ENCODE measurements at places on chromosomes 6 and 20.

DNA sequence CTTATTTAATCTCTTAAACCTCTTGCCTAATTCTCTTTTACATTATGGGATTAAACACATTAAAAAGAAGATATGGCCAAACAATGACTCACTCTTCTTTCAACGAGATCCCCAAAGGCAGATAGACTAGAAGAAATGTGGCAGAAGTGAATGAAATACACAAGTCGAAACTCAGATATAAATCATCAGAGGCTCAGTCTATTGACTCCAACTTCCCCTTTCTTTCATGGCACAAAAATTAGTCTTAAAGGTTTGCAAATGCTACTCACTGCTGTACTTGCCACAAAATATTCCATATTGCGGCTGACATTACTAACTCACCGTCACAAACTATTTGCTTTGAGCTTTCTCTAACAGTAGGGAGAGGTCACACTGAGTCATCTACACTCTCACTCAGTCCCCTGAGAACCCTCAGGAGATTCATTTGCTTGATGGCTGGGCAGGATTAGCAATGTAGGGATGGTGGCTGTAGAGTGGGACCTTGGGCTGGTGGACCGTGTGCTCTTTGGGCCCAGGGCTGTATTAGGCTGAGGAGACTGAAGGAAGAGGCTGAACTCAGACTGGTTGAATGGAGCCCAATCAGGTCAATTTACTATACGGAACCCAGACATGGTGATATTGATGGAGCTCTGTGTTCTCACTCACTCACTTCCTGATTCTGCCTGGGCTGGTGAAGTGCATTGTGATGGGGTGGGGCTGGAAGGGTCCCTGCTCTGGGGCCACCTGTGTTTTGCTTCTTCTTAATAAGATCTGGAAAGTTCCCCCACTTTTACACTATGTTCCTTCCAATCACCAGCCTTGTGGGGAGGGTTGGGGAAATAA, 42.8 kb upstream of the UBR2 start:
- no peak for DNase-seq

DNA sequence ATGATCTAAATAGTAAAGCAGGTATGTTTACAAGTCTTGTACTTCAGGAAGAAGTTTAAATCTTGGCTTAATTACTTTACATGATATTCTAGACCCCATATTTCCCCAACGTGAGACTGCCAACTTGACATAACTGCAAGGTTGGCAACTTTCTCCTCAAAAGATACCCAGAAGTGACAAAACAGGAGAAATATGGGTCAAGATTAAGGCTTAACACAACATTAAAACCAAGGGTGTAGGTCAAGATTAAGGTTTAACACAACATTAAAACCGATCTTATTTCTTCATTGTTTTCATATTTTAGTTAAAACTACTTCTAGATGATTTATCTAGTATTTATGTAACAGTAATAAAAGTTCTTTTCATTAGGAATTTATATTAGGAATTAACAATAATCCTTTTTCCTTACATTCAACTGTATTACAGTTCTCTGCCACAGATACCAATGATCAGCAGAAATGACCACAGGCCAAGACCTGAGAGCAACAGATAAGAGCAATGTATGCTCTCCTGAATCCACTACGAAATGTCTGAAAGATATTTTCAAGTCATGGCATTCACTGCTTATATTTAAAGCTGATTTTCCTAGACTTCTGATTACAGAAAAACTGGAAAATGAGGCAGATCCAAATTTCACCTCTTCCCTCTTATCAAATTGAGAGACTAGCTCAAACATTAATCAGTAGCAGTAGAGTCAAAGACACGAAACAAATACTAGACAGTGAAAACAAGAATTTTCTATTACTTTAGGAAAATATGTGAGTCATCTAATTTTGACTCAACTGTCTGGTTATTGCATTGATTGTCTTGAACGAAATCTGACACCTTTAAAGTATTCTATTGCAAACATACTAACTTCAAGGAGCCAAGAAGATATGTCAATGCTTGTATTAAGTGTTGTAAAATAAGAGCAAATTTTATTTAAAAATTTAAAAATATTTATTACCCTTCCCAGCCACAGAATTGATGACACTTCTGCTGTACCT, 72.3 kb downstream of the RNGTT start:
- DNase-seq, result no peak

DNA sequence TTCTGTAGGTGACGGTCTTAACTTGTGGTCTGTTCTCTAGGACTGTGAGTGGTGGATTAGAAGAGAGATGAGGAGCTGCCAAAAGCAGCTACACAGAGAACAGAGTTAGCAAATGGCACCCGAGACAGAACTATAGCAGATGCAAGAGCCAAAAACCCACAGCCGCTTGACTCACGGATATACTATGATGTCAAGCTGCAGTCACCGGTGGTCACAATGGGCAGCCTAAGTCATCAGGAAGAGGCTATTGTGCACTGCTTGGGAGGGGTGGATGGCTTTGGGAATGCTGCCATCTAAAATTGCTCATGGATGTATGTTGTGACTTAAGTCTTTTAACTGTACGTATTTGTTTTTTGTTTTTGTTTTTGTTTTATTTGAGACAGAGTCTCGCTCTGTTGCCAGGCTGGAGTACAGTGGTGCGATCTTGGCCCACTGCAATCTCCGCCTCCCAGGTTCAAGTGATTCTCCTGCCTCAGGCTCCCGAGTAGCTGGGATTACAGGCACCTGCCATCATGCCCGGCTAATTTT, at the start of gene GTSF1L:
GTSF1L (minus strand) TSS at position 192 of the 528 bp plus-strand sequence. CDS start 308 bp downstream, outside the sequence.
- DNase-seq, result no peak

- DNase-seq, result no peak
Measured at GRCh38 chr6:109377717-109378116, 4.5 kb downstream of the CD164 start.

DNA sequence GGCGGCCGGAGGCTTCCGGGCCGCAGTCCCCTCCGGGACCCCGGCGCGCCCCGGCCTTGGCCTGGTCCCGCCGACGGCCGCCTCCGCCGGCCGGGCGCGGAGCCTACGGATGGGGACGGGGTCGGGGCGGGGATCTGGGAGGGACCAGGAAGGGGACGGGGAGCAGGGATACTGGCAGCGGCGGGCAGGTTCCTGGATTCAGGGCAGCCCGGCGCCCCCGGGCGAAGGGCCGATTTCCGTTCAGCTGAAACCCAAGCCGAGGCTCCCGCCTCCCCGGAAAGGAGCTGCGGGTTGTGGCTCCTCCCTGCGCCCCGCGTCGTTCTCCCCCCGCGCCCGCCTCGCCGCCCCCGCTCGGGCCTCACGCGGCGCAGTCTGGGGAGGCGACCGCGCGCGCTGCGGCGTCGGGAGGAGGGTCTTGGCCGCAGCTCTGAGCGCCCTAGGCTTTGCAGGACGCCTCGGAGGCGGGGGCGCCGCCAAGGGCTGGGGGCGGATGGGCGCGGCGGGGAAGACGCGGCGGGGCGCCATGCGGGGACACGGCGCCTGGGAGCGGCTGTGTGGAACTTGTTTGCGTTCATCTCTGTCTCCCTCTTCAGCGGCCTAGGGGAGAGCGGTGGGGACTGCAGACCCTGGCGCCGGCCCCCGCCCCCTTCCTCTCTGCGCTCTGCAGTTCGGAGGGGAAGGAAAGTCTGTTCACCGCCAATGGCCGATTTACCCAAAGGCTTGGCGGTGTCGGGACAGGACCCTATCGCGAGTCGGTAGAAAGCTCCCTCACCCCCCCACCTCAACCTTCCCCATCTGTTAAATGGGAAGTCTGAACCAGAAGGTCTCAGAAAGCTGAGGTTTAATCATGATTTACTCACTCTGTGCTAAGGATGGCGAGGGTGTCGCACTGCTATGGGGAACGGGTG, 22.7 kb upstream of the TMEM181 start:
- DNase-seq, result no peak

GRCh38 chr20:47719625-47720024, 65.7 kb downstream of the SULF2 start:
- DNase-seq, result no peak

DNA sequence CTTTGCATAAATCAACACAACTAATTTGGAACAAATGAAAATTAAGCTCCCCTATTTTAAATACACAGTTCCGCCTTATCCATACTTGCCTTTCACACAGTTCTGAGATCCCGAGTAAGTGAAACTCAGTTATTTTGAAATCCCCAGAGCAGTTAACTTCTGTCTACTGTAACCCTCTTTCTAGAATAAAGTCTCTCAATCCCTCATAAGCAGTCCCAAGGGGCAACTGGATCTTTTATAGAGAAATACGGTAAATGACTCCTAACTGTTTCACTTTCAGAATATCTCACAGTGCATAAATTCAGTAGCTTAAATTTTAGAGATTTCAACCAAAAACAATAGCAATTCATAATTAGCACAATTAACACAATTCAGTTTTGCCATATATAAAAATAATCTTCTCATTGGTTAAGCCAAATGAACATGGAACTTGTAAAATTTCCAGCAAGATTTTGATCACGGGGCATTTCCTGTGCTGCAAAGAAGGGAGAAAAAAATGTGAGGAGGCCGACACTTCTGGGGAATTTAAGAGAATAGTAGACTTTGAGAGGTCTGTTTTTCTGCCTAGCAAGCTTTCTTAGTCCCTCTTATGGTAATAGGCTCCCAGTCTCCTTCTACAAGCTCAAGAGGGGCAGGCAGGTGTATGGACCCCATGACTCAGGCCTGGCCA, 78.3 kb downstream of the KIF6 start:
- no peak for DNase-seq

DNA sequence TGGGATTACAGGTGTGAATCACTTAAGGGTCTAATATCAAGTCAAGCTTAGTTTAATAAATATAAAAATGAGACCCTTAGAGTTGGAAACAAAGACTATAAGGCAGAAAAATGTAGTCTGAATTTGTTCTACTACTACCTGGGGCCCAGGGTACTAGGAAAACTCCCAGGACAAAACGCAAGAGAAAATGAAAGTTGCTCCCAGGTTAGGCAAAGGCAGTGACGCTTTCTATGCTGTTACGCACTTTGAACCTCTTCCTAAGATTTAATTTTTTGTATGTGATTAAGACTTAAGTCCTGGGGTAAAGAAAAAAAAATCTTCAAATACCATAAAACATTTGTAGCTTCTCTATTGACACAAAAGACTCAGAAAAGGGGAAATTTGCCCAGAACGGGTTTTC, 17.3 kb downstream of the DSP start:
- no peak for DNase-seq

- no peak for DNase-seq
Measured at GRCh38 chr6:62976566-62976965, 234.7 kb upstream of the FKBP1C start.

DNA sequence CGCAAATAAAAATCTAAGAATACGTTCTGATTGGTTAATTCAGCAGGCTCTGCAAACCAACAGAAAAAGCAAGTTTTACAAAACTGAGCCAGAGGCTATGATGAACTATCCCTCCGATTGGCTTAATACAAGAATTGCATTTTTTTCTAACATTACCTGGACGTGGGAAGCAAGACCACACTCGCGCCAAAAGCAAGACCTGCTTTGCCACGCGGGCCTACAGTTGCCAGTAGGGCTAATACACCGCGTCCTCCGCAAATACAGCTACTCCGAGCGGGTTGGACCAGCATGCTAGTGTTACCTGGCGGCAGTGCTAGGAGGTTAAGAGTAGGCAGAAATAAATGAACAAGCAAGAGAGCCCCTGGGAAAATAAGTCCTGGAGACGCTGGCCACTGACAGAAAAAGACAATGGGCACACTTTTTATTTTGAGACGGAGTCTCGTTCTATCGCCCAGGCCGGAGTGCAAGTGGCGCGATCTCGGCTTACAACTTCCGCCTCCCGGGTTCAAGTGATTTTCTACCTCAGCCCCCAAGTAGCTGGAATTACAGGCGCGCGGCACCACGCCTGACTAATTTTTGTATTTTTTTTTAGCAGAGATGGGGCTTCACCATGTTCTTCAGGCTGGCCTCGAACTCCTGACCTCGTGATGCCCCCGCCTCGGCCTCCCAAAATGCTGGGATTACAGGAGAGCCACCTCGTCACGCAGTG, 131.9 kb upstream of the BTN3A2 start:
- peak; percentile 62 for DNase-seq

- DNase-seq, result no peak
Measured at GRCh38 chr6:111996144-111996865, 57.6 kb upstream of the CCN6 start.

DNA sequence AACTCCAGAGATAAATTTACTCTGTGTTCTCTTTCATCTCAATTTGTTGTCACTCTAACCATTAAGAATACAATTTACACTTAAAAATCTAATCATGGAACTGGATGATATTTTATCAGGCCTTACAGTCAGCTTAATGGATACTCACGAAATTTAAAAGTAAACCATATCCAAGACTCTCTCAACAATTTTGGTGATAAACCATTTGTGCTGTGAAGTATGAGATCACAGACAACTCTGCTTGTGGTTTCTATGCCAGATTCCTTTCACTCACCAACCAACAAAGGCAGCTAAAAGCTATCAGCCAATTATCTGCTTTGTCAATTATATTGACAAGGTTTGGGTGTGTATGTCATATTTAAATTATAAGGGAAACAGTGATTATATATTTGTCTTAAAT, 155.8 kb downstream of the TRDN start:
- DNase-seq, result no peak

GRCh38 chr20:41639630-41640029, 21.5 kb upstream of the CHD6 start:
- no peak for DNase-seq

DNA sequence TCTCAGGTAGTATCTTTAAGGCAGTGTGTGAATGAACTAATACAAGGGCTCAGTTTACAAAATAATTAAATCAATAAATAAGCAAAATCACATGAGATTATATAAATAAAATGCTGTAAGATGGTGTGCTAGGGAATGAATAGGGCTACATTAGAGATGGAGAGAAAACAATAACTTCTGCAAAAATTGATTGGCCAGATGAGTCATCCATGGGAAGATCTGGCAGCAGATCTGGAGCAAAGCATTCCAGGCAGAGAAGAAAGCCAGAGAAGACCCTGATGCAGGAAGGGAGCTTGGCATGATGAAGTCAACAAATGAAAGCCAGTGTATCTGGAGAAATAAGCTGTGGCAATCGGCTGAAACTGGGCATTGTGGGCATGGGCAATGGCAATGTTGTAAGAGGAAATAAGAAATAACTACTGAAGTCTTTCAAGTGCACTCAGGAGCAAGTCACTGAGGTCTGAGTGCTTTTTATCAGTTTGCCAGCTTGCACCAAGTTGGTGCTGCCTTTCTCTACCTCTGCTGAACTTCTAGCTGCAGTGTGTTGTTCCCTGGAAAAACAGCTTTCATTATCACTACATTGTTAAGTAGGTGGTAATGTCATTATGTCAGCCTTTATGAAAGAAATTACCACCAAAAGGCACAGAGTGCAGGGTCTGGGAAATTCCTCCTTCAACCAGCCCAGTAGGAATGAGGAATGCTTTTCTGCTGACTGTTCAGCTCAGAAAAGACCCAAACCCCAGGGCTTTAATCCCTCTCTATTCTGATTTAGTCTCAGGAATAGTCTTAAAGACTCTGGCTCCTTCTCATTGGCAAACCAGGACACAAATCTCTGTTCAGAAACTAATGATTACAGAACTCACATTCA, 231.6 kb downstream of the HTR1B start:
- DNase-seq, result no peak

DNA sequence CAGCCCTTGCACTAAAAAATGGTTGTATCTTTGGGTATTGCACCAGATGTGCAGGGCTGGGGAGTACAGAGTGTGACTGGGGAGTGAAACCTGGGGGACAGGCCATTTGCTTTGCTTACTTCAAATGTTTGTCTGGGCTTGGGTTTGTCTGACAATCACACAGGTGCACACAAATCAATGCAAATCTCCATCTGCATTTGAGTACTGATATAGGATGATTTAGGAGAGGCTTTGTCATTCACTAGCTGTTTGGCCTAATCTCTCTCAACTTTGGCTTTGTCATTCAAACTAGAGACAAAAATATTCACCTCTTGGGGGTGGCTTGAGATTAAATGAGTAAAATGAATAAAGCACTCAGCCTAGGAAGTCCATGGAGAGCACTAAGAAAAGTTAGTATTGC, 3.8 kb downstream of the GUCA1A start:
- DNase-seq, result no peak
